ENCODE measurements at places on chromosomes 7 and 10.
A peak's percentile ranks its signal among the peaks of the same experiment; 100 is the strongest.

DNA sequence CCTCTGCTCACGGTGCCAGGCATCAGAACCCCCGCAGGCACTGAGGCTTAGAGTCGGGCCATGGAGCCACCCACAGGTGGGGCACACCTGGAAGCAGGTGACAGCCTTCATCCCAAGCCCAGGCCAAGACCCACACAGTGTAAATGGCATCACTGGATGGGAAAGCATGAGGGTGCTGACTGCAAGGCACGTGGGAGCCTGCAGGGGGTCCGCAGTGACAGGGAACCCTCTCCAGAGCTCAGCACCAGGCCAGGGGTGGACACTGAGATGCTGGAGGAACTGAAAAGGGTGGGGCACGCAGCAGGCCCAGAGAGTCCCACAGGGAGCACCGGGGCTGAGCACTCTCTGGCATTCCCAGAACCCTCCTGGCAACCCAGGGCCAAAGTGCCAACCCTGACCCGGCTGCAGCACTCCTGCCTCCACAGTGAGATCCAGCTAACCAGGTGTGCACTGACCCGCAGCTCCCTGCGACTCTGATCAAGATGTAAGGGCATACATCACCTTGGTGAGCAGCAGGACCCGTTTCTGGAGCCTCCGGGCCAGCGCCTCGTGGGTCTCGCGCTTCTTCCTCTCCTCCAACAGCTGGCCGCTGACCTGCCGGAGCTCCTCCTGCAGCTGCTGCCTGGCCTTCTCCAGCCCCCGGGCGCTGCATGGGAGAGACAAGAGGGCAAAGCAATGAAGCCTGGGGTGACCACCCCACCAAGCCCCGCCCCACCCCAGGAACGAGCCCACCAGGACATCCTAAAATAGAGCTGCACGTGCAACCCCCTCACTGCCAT is 163.9 kb downstream of the MAD1L1 start:
- H3K4me1 ChIP-seq: no peaks in the 10 kb centered on the region
- no peak overlapping the region for H3K4me3 ChIP-seq
- H3K27me3 ChIP-seq: no peaks in the 10 kb centered on the region
- DNase-seq: no peak

GRCh38 chr7:41814888-41815287 is 112.0 kb upstream of the INHBA start:
- H3K27me3 ChIP-seq: no peaks in the 10 kb centered on the region
- no peak overlapping the region for H3K4me3 ChIP-seq
- 0 out of 2 replicates have a peak, but pooled peaks cover 3% of the 10 kb centered on the region for H3K4me1 ChIP-seq
- H3K27ac ChIP-seq: no peak overlapping the region
- DNase-seq: no peak
- H3K36me3 ChIP-seq: no peaks in the 10 kb centered on the region

DNA sequence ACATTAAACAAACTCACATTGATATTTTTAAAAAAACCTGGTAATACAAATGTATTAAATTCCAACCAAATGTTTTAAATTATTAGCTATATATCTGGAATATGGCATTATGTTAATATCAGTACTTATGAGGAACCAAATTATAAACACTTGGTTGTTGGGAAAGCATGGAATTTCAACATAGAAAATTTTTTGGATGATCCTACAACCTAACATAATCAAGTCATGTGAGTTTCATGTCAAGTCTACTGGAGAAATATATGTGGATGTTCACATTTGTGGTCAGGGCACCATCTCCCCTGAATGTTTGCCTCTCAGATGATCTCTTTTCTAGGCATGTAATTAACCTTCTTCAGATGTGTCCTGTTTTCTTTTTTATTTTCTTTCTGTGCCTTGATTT is 5.2 kb upstream of the POT1 start:
- no peaks in the 10 kb centered on the region for H3K4me1 ChIP-seq
- DNase-seq: no peak
- no peak overlapping the region for H3K4me3 ChIP-seq
- no peaks in the 10 kb centered on the region for H3K27me3 ChIP-seq

DNA sequence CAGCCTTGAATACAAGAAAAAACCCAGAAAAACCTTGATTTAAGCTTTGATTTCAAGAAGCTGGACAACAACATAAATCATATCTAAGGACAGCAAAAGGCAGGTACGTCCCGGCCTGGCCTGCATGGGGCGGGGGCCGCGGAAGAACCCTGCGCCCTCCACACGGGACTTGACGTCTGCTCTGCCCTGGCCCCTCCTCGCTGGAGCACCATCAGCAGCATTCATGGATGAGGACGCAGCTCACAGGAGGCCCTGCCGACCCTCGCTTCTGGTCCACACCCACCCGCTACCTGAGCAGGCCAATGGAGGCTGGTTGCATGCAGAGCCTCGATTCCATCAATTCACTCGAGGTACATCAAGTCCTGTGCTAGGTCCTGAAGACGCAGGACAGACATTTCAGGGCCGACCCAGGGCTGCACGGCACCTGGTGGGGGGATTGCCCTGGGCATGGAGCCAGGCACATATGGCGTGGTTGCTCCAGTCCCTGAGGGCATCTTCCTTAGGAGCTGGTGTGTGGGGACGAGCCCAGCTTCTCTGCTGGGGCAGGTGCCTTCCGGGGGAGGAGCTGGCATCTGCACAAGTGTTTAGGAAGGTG is 63.1 kb upstream of the NKX6-2 start:
- peaks cover 33% of the 10 kb centered on the region for H3K27me3 ChIP-seq
- H3K36me3 ChIP-seq: no peaks in the 10 kb centered on the region
- no peak overlapping the region for H3K27ac ChIP-seq
- DNase-seq: peak; percentile 34
